ENCODE measurements at places on chromosomes 2 and 18.

GRCh38 chr18:11506856-11507255, 102.5 kb upstream of the SLC35G4 start:
- DNase-seq = no peak

GRCh38 chr2:183903026-183903425, 695.3 kb upstream of the ZNF804A start:
- DNase-seq = no peak

DNA sequence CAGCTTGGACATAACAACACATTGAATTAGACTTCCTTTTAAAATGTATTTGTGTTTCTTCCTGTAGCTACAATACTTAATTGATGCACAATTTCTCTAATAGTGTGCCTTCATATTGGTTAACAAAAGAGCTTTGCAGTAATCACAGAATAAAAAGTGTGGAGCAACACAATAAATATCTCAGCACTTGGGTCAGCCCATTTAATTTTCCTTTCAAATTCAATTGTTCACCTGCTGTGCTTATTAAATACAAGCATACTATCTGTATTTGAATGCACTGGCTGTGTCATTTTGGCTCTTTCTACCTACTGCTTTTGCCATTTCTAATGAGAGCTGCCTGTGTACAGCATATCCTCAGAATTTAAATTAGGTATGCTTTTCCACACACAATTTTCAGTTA, 1641.3 kb upstream of the SLC39A10 start:
- no peak for DNase-seq

GRCh38 chr2:46985512-46985911, 69.9 kb upstream of the MCFD2 start:
- no peak for DNase-seq

DNA sequence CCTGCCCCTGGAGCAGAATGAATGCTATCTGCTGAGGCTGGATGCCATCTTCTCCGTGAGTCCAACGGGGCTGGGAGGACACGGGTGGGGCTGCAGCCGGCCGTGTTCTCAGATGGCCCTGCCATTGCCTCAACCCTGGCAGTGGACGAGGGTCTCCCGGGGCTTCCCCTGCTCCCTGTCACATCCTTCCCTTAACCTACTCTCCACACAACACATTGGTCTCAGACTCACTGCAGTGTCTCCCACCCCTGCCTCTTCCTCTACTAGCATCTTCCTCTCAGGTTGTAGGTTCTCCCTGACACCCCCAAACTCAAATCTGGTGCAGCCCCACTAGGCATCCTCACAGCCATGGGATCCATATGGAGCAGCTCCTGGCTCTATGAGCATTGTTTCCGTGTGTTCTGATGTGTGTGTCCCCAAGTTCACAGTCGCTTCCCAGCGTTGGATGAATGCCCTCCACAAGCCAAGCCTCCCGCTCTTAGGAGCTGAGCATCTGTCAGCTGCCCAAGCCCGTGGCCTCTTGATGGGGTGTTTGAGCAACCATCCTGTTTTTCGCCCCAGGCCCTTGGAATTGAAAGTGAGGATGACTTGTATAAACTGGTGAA, 27.8 kb downstream of the OTOF start:
- DNase-seq = no peak

DNA sequence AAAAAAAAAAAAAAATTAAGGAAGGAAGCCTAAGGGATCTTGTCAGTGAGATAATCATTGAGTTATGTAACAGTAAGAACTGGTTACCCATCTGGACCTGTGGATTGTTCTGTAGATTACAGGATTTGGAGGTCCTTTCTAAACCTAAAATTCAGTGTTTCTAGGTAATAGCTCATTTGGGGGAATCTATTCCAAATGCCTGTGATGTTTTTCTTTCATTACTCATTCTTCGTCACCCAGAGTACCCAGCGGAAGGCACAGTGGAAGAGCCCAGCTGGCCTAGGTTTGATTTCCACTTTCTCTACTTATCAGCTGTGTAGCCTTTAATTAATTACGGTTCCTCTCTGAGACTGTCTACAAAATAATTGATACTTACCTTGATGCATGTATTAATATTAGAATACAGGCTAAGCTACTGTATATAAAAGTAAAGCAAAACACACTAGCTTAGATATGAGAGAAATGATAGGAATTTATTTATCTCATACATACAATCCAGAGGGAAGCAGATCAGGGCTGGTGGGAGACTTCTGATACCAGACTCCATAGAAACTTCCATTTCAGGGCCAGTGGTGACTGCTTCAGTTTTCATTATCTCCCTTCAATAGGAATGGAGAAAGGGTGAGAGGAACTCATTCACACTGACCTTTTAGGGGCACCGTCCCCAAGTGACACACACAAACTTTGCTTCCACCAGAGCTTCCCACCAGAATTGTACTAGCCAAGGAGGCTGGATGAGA, 115.8 kb upstream of the NOSTRIN start:
- no peak for DNase-seq

DNA sequence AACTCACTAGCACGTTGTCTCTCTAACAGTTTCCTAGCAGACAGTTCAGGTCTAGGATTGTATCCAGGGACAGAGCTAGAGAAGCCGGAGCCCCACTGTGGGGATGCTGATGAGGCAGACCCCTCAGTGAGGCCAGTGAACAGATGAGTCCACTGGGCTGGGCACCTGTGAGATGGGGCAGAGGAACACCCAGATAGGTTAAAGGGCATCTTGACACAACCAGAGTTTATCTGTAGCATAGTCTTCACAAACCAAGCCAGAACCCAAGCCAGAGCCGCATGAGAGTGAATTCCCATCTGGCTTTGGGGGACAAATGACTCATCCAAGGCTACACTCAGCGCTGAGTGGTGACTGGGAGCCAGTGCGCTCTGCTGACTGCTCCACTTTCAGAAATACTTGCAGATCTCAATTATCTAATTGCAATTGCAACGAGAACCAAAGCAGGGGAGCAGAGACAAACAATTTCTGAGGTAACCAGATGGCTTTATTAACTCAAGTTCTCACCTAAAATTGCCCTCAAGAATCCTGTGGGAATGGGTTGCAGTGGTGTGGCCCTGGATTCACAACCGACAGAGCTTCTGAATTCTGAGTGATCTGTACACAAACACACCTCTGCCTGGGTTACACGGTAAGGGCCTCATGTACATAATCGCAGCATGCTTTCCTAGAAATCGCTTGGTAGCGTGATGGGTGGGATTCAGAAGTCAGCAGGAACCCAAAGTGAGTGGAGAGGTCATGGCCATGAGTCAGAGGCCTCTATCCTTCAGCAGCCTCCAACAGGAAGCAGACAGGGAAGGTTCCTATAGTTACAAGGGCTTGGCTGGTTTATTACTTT, 48.7 kb upstream of the MSH2 start:
- DNase-seq = no peak

GRCh38 chr2:17442334-17442733, 75.9 kb downstream of the RAD51AP2 start:
- no peak for DNase-seq

DNA sequence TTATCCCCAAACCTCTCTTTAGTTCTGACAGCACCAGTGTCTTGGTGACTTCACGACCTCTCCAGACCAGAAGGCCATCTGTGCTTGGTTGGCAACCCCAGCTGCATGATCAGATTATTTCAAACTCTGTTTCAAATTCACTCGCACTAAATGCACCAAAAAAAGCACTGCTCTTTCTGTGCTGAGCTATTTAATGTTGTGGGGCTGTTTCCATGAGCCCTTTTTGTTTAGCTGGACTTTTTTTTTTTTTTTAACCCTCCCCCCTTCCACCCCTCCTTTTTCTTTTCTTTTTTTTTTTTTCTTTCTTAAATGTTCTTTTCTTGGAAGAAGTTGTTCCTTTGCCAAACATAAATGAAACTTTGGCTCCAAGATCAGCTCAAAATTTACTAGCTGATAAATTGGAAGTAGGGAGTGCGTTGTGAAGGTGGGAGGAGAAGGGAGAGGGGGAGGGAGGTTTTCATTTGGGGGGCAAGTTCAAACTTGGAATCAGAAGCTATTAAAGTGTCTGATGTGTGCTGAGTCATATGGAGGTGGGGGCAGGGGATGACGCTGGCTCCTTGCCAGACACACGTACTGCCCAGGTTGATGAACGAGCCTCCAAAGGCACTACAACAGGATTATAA, 543.0 kb upstream of the TNP1 start:
- DNase-seq = no peak

DNA sequence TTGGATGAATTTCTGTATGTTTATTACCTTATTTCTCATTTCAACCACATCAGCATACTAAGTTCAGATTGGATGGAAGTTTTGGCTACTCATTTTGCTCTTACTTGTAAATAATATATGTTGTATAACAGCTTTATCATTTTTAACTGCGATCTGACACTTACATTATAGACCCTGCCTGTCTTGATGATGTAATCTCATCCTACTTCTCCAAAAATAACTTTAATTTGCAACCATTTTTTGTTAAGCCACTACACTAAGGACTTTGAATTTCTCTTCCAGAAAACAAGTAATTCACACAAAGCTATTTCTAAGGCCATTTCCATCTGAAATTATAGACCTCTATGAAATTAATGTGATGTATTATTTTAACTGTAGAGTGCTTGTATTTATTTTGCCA, 240.7 kb downstream of the WDR7 start:
- no peak for DNase-seq

DNA sequence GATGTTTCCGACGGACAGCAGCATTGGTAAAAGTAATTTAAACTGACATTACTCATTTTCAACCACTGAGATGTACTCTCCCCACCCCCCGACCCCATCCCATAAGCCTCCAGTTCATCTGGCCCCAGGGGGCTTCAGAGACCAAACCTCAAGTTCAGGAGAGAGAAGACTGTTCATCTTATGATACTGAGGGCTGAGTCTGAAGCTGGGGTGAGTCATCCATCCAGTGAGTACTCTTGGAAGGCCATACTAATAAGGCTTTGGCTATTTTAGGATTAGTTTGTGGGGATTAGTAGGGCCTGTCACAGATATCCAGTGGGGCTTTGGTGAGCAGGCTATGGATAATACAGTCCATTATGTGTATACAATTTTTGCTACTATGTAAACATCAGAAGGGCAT, 125.3 kb upstream of the APCDD1 start:
- no peak for DNase-seq

DNA sequence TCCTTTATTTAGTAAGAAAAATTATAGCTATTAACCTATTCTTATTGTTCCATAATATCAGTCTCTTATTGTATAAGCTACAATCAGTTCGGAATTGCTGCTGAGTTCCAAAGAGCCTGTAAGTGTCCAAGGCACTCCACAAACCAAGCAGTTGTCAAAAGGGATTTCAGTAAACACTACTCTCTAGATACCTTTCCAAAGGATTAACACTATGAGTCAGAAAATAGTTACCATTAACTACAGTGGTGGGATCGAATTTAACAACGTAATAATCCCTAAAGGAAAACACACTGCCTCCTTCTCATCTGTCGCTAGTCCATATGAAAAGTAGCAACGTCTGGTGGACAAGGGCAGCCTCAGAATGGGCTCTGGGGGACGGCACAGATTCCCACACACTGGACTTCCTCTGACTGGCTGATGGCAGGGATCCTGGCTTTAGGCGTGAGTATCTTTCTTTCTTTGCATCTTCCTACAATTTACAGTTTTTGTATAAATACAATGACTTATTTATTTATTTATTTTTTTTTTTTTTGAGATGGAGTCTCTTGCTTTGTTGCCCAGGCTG, 8.8 kb downstream of the TGFBRAP1 start:
- DNase-seq = no peak

- DNase-seq = no peak
These were observed 228.9 kb downstream of the RNF144A start for GRCh38 chr2:7146151-7146550.

GRCh38 chr2:69945441-69945840, 16.0 kb downstream of the ASPRV1 start:
- DNase-seq = no peak

DNA sequence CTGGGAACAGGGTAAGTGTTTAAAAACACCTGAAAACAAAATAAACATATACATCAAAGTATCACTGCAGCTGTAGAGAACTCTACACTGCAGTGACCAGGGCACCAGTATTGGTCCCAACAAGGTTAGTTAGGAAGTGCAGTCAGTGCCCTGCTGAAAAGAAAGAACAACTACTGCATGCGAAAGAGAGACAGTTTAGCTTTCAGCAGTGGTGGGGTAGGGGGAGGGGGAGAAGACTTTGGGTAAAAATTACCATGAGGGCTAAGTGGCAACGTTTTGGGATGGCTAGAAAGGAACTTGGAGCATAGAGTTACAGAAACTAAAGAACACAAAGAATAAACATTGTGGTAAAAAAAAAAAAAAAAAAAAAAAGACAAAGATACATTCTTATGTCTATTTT, 112.1 kb downstream of the UPP2 start:
- DNase-seq = no peak

DNA sequence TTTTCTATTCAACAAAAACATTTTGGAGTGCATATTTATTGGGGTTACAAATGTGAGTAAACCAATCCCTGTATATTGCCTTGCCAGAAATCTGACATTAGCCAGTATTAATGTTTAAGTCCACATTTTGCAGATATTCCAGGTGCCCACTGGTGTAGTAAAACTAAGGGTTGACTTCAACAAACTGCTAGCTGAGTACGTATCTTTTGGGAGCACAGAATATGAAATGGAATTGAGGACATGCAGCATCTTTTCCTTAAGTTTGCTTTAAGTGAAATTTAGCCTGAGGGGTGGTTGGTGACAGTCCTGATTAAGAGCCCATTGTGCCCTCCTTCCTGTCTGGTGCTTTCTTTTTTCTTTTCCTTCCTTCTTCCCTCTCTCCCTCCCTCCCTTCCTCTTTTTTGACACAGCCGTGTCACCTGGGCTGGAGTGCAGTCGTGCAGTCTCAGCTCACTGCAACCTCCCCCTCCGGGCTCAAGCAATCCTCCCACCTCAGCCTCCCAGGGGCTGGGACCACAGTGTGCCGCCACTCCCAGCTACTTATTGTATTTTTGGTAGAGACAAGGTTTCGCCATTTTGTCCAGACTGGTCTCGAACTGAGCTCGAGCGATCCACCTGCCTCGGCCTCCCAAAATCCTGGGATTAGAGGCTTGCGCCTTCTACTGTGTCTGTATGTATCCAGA, 1.6 kb downstream of the NUP35 start:
- DNase-seq = no peak

All from H9 (cell line).